ENCODE measurements at places on chromosomes 11 and 22. TPM values are rescaled to one million over a fixed set of nuclear protein-coding genes. Genes with fewer than 3 reads are reported as not detected.

DNA sequence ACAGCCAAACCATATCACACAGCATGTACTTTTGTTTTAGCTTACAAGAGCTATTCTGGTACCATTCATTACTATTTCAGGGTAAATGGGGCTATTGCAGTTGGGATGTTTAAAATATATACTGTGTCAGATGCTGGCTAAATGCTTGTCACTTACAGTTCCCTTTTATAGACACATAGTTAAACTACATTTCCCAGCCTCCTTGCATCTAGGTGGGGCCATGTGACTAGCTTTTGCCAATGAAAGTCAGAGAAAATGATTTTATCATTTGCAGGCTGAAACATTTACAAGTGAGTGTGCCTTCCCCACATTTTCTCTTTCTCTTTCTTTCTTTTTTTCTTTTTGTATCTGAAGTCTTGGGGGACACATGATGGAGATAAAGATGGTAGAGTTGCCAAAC, 7.8 kb upstream of the IFTAP start:
- DNase-seq = no peak

Gene OR8G5
- not detected for total RNA-seq

GRCh38 chr11:118913411-118914125, 12.2 kb downstream of the BCL9L start:
- no peak for DNase-seq

DNA sequence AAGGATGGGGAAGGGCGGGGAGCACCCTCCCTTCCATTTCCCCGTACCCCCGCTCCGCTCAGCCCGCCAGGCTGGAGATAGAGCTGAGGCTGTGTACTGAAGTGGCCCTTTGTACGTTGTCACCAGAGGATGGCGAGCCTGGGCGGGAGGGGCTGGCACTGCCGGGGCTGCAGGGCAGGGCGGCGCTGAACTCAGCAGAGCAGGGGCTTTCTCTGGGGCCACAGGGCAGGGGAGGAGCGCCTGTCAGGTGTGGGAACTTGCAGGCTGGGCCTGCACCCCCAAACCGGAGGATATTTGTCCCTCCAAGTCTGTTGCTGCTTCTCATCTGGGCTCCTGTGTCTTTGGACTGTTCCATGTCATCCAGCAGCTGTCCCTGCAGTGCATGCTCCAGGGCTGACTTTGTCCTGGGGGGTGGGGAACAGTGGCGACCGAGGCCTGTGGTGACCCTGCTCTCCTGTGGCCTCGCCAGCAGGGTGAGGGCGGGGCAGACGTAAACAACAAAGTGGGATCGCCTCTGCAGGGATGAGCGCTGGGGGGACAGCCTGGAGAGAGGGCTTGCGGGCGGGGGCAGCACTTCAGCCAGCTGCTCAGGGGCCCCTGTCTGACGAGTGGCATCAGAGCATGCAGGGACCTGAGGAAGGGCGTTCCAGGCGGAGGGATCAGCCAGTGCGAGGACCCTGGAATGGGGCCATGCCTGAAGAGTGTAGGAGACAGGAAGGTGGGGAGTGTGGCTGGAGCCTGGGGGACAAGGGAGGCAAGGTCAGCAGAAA, 13.1 kb downstream of the MGAT3 start:
- DNase-seq = no peak

DNA sequence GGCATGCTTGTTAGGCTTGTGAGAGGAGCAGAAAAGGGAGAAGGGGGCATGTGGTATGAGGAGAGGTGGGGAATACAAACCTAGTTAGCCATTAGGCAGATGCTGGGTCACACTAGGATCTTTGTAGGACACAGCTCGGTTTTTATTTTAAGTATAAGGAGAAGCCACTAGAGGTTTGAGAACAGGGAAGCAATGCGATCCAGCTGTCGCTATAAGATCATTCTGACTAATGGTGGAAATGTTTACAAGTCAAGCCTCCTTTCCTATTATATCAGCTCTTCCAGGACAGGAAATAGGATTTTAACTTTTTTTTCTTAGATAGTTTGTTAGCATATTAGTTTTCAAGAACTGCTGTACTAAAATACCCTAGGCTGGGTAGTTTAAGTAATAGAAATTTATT, 609.9 kb downstream of the INSC start:
- no peak for DNase-seq

Gene TLCD5
- total RNA-seq = 0.44 TPM

Gene BTBD18
- not detected for total RNA-seq

DNA sequence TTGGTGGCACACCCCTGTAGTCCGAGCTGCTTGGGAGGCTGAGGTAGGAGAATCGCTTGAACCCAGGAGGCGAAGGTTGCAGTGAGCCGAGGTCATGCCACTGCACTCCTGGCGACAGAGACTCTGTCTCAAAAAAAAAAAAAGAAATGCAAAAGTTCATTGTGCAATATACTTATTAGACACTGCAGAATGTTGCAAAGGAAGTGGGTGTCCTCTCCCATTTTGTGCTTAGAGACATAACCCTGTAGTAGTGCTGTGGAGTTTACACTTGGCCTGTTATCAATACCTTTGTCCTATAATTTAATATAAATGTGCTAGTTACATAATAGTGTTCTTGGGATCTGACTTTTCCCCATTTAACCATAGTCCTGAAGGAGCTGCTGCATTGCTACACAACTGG, 9.4 kb downstream of the BCL2L13 start:
- DNase-seq = no peak
